Stimulated activated CD8-positive, alpha-beta memory T cell treated with anti-CD3 and anti-CD28 coated beads, Interleukin-4, amount 100 ng/mL, for 1 hour (primary cell): ENCODE measurements at places on chromosomes 2 and 18.

GRCh38 chr2:138071720-138072719, 107.7 kb downstream of the HNMT start:
- no peak for DNase-seq

DNA sequence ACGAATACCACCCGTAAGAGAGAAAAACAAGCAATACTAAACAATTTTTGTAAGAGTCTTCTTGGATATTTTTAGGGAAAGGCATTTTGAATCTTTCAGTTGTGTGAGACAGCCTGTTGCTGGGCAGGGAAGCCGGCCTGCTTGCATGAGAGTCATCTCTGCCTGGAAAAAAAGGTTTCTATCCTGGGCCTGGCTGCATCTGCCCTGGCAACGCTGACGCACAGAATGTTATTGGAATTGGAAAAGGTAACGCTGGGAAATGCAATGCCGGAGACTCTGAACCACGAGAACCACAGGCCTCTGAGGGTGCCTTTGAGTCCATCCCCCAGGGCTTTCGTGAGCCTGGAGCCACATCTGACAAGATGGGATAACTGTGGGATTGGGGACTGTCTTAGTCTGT, 17.9 kb upstream of the NPAS2 start:
- no peak for DNase-seq

GRCh38 chr2:108967757-108968156, 21.3 kb downstream of the EDAR start:
- no peak for DNase-seq

GRCh38 chr2:11998218-11998617, 251.8 kb downstream of the LPIN1 start:
- no peak for DNase-seq

GRCh38 chr2:17470855-17471641, 47.2 kb downstream of the RAD51AP2 start:
- DNase-seq = no peak

DNA sequence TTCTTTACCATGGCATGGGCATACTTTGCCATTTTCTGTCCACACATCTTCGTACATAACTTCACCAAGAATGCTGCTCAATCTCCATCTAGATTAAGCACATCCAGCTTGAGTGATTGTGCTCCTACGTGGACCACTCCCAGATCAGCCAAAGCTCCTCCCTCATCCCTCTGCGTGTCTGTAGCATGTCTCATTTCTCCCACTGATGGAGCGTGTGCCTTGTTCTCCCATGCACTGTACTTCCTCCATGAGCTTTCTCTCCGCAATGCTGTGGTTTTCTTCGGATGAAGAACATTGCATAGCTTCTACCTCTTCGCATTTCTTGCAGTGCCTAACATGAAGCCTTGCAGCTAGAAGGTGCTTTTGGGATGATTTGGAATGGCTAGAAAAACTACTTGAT, 13.5 kb downstream of the CCL20 start:
- no peak for DNase-seq

DNA sequence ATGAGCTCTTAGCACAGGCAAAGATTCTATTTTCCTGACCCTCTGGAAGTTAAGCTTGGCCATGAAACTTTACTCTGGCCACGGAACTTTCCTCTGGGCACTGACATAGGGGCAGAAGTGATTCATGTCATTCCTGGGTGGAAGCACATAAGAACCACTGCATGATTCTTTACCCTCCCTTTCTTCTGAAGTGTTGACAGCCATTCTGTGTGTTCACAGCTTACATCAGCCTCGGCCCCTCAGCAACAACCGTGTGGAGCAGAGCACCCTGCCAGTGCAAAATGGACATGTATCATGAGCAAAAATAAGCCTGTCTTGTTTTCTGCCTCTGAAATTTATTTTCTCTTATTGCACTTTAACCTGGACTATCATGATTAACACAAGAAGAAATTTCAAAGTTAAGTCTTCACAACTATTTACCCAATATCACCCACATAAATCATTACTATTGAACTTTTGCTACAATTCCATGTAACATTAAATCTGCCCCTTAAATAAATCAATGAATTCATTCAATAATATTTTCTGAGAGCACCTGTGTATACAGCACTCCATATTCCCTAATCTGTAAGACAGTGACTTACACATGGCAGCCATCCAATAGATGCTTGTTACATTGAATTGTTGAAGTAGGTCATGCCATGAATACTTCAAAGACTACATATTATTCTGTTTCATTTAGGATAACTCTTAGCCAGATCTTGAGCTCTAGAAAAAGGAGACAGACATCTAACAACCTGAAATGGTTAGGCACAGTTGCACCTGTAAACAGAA, 531.9 kb downstream of the IRS1 start:
- no peak for DNase-seq

DNA sequence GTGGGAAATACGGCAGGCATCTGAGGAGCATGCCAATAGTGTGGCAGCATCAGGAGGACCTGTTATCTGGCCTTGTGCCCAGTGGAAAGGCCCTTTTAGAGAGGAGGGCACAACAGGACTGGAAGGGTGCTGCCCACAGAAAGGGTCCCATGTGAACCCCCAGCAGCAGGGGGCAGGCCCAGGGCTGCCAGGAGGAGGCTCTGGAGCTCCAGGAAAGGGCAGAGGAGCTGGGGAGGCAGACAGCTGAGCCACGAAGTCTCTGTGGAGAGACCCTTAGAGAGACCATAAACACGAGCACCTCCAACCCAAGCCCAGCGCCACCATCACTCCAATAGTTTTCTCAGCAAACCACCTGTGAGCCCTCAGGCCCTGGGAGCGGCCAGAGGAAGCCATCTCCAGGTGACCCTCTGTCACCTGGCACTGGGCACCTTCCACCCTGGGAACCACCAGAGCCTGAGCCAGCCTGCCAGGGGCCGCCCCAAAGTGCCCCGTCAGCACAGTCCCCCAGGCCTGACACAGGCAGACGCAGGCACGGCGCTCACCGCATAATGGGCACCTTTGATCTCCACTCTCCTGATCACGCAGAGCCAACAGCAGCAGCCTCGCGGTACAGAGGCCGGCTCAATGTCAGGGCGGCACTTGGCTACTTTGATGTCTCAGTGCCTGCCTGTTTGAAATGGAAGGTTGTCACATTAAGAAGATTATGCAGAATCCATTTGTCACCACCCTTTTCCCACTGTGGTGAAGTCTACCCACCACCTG, 162.5 kb upstream of the RAB6C start:
- no peak for DNase-seq

DNA sequence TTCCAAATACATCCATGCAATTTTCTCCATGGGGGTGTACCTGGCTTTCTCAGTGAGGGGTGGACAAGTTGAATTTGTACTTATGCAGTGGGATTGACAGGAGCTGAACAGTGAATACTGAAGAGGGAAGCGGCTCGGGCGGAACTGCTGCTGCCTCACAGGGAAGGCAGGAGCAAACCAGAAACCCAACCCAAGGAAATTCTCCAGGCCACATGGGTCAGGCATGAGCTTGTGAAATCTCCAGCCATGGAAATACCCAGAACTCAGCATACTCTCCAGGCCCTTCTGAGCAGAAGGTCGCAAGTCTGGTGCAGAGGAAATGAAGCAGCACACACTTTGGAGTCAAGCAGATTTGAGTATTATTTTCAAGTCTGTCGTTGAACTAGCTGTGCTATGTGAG, 26.5 kb upstream of the INO80C start:
- no peak for DNase-seq

DNA sequence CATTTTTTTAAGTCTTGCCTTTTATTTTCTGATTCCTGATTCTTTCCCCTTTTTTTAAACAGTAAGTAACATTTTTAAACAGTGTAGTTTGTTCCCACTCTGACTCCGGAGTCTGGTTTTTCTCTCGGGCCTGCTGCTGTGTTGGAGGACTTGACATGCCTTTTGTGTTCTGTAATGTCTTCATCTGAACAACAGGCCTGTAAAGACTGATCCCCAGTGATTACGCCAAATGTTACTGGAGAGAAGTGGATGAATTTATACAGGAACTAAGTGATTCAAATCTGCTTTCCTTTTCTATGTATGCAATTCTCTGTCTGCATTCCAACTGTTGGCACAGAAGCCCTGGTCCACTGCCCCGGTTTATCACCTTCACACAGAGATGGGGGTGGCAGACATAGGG, 54.3 kb upstream of the RMDN2 start:
- DNase-seq = no peak

DNA sequence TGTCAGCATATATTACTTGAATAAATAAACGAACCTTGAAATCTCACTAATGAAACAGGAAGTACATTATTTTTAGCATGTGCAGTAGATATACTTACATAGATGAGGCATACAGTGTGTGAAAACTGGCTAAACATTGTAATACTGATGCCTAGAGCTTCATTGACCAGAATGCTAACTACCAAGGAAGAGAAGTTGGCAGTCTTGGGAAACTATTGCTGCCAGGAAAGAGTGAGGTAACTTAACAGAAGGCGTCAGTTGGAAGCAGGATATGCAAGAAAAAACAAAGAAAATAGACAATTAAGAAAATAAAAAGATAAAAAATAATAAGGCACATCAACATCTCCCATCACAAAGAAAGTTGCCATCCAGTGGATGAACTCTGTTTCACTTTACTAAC, 963.0 kb downstream of the TDRD15 start:
- no peak for DNase-seq
